ENCODE measurements at places on chromosomes 6 and 20. TPM values are rescaled to one million over a fixed set of nuclear protein-coding genes. Genes with fewer than 3 reads are reported as not detected.

PLCB1 gene
- 1.7 TPM for total RNA-seq

CNBD2 gene
- 12.3 TPM for total RNA-seq

BIRC7 gene
- not detected for total RNA-seq

OR2B6 gene
- not detected for total RNA-seq

PRSS35 gene
- 0.07 TPM for total RNA-seq

HMGCLL1 gene
- not detected for total RNA-seq

ERVFRD-1 gene
- not detected for total RNA-seq

HLA-DQB1 gene
- total RNA-seq, result 2.0 TPM

PACSIN1 gene
- not detected for total RNA-seq

BHLHE23 gene
- total RNA-seq, result not detected

DEFB128 gene
- not detected for total RNA-seq

HLA-DMA gene
- total RNA-seq, result 0.28 TPM
